ENCODE measurements at places on chromosomes 3 and 15.

- H3K27me3 ChIP-seq, result no peaks in the 10 kb centered on the region
- peaks cover 13% of the 10 kb centered on the region for H3K4me1 ChIP-seq
- no peak overlapping the region for H3K27ac ChIP-seq
- no peak for DNase-seq
- H3K36me3 ChIP-seq, result peaks cover 28% of the 10 kb centered on the region
Measured at GRCh38 chr15:64166102-64166890, 3.5 kb upstream of the PPIB start.

GRCh38 chr15:53247041-53247708 lies 457.0 kb upstream of the ONECUT1 start:
- no peaks in the 10 kb centered on the region for H3K36me3 ChIP-seq
- H3K27ac ChIP-seq, result no peak overlapping the region
- no peaks in the 10 kb centered on the region for H3K27me3 ChIP-seq
- no peak overlapping the region for H3K4me3 ChIP-seq

DNA sequence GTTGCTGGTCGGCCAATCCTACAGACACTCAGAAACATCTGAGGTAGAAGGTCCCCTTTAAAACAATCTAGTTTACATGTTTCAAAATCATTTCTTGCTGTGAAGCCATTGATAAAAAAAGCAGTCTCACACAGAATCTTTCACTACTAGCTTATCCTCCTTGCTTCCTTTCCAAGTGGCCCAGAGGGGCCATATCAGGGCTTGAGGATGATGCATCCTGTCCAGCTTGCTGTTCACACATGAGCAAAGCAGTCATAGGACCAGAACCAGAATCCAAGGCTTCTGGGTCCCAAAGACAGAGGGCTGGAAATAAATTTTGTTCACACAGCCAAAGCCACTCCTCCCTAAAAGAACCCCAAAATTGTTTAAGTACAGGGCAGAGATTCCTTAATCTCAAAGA lies 9.2 kb upstream of the LYZL4 start:
- DNase-seq, result no peak
- H3K4me1 ChIP-seq, result no peaks in the 10 kb centered on the region
- no peaks in the 10 kb centered on the region for H3K36me3 ChIP-seq

GRCh38 chr3:115960799-115961198 lies 337.5 kb downstream of the GAP43 start:
- H3K36me3 ChIP-seq, result no peaks in the 10 kb centered on the region
- no peak overlapping the region for H3K4me3 ChIP-seq
- H3K4me1 ChIP-seq, result no peaks in the 10 kb centered on the region
- H3K27ac ChIP-seq, result no peak overlapping the region
